ENCODE measurements at places on chromosomes 4 and X.

- no peak for DNase-seq
Observed at GRCh38 chr4:141416219-141416618, 195.5 kb downstream of the ZNF330 start.

DNA sequence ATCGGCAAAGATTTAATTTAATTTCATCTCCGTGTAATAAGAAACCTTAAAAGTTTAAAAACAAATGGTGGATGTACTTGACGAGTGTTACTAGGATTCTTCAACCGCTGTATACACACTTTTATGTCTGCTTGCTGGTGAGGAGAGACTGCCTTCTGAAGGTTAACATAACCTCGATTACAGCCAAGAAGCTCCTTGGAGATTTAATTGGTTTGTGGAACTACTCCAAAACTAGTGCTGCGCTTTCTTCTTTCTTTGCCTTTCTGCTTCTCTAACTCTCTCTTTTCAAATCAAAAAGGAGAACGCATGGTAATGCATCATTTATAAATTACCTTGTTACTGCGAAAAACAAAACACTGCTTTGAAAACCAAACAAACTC, 109.0 kb downstream of the ANTXR2 start:
- no peak for DNase-seq

DNA sequence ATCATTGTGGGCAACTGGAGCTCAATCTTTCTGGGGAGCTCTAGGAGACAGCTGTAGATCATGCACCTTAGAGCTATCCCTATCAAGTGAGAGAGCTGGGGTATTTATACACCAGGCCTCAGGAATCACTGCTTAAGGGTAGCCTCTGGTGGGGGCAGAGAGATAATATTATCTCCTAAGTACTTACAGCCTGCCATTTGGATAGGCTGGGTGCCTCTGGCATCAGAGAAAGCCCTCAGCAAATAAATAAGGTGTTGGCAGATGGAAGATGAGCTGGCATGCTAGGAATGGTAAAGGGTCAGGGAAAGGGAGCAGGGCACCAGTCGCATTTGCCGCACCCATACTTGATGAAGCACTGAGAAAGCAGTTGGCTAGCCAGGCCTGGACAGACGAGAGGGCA, 75.9 kb downstream of the HCCS start:
- DNase-seq, result no peak

DNA sequence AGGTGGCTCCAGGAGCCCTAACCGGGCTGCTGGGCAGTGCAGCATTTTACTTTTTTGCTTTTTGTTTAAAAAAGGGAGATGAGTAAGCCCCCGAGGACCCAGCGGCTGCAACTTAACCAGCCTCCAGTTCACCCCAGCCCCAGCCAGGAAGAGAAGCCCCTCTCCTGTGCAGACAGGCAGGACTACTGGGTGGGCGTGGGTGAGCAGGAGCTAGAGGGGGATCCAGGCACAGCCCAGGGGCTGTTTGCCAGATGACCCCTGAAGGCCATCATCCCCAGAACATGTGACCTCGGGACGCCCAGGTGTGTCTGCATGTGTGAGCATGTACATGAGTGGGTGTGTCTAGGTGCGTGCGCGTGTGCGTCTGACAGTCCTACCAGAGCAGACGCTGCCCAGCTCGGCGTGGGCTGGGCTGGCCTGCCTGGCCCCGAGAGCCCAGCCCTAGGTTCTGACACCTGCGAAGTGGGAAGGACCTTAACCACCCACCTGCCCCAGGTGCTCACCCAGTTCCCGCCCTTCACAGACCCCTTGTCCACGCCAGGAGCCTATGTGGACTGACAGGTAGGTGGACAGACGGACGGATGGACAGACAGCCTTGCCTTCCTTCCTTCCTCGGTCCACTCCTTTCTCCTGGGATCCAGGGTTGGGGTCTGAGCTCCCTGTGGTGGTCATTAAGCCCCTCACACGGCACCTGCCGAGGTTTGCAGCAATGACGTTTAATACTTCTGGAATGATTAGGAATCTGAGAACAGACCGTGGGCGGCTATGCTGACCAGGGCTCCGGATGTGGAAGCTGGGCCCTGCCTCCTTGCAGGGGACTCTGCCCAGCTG, 7.8 kb upstream of the HAUS3 start:
- no peak for DNase-seq

DNA sequence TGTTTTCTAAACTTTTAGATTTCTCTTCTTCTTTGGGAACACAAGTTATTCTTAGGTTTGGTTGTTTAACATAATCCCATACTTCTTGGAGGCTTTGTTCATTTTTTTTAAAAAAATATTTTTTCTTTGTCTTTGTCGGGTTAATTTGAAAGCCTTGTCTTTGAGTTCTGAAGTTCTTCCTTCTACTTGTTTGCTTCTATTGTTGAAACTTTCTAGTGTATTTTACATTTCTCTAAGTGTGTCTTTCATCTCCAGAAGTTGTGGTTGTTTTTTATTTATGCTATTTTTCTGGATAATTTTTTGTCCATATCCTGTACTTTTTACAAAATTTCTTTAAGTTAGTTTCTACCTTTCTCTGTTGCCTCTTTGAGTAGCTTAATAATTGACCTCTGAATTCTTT, 116.1 kb downstream of the NPNT start:
- DNase-seq, result no peak

DNA sequence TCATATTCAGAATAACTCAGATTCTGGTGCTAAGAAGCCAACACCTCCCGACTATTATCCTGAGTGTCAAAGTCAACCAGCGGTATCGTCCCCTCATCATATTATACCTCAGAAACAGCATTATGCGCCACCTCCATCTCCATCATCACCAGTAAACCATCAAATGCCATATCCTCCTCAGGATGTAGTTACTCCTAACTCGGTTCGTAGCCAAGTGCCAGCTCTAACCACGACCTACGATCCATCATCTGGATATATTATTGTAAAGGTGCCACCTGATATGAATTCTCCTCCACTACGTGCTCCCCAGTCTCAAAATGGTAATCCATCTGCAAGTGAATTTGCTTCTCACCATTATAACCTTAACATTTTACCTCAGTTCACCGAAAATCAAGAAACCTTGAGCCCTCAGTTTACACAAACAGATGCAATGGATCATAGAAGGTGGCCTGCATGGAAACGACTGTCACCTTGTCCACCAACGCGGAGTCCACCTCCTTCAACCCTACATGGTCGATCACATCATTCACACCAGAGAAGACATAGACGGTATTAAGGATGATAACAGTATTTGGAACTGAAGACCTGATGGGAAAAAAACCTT, 1.1 kb downstream of the CBLL2 start:
- DNase-seq, result no peak

DNA sequence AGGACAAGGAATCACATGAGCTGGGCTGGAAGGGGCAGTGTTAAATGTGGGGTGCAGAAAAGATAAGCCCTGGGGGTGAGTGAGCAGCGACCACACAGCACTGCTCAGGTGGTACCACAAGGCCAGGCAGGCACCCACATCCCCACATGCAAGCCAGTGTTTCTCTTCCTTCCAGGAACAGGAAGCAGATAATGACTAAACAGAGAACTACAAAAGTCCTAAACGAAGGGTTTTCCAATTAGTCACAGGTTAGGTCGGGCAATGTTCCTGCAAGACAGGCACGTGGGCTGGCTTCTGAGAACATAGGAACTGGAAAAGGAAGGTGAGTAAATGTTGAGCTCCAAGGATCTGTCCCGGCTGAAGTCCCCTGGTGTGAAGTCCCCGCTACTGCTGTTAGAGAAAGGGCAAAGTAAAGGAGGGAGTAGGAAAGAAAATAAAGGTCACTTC, 19.5 kb downstream of the RELL1 start:
- DNase-seq, result no peak

- no peak for DNase-seq
Observed at GRCh38 chrX:115259238-115259875, 25.5 kb upstream of the LRCH2 start.

DNA sequence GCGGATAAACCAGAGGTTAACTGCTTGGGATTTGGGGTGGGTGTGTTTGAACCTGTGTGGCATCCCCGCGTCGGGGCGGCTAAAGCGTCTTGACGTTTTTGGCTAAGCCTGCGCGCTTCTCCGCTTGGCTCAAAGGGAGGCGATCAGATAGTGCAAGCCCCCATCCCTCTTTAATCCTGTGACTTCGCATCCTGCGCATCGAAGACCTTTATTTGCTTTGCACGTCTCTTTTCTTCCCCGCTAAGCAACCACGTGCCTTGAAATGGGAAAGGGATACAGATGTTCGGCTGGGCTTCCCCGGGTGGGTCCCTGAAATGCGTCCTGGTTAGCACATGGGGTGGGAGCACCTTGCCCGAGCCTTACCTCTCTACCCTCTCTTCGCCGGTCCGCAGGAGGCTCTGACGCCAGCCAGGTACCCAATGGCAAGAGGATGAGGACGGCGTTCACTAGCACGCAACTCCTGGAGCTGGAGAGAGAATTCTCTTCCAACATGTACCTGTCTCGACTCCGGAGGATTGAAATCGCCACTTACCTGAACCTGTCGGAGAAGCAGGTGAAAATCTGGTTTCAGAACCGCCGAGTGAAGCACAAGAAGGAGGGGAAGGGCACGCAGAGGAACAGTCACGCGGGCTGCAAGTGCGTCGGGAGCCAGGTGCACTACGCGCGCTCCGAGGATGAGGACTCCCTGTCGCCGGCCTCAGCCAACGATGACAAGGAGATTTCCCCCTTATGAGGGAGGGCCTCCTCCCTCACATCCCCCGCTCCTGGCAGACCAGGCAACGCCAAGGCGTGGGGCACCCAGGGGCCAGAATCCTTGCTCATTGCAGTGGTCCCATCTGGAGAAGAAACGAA, 1.5 kb downstream of the GSX2 start:
- no peak for DNase-seq

- DNase-seq, result no peak
Observed at GRCh38 chrX:34426334-34426733, 230.8 kb downstream of the TMEM47 start.

DNA sequence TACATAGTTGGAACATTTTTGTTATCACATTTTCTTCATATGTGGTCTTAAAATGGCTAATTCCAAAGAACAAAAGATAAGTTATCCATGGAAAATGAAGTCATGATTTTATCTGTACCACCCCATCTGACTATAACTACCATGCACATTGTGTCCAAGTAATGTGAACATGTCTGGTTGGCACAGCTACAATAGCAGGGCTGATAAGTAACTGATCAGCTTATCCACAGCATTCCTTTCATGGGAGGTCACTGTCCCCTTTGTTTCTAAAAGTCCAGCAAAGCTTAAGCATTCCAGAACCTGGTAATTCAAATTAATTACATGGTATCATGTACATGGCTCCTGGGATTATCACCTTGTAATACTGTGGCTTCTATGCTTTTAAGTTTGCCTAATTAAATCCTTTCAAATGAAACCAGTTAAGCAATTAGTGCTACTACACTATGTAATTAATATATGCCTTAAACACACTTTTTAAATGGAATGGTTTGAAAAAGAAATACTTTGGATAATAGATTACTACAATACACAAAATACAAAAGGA, 21.1 kb upstream of the SORBS2 start:
- DNase-seq, result no peak

DNA sequence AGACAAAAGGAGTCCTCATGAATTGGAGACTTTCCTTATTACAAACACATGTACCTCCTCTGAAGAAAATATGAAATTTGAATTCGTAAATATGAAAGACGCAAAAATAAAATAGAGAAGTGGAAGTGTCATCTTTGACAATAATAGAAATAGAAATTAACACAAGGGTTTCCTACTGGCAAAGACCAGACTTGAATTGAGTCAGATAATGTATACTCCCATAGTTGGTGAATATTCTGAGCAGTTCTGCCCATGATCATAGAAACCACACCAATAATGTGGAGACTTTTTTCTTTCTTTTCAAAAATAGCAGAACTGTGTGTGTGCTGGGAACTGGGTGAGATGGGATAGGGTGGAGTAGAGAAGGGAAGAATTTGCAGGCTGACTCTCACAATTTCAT, 277.7 kb upstream of the TET2 start:
- DNase-seq, result no peak

- DNase-seq, result no peak
Observed at GRCh38 chr4:73187325-73187724, 71.3 kb downstream of the ANKRD17 start.

- no peak for DNase-seq
Observed at GRCh38 chr4:47010347-47010911, 17.0 kb upstream of the GABRA4 start.

- DNase-seq, result no peak
Observed at GRCh38 chr4:107283587-107284559, 247.8 kb upstream of the DKK2 start.

DNA sequence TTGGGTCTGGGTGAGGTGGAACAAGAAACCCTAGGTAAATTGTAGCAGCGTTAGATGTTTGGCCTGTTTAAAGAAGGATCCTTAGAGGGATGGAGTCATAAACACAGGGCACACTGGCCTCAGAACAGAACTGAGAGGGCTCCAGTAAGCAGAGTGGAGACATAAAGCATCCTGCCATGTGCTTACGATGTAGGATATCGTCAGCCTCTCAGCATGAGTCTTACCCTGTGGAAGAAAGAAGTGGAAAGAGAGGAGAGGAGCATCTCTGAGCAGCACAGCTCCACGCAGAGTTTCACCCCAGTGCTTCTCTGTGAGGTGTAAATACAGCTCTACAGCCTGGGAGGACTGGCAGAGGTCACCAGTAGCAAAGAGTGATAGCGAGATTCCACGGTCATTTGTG, 27.8 kb upstream of the SORBS2 start:
- DNase-seq, result no peak

DNA sequence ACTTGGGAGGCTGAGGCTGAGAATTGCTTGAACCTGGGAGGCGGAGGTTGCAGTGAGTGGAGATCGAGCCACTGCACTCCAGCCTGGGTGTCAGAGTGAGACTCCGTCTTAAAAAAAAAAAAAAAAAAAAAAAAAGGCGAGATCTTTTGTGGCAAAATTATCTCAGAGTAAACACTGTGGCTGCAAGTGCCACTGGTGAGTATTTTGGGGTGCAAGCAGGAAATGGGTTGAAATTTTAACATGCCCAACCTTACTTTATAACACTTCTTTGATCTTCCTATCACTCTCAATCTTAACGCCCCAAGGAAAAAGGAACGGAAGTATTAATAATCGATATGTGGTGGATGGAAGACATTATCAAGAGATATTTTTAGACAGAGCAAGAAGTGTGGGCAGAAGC, 32.1 kb downstream of the SLC34A2 start:
- no peak for DNase-seq

- DNase-seq, result no peak
Observed at GRCh38 chr4:90648791-90649190, 521.6 kb downstream of the CCSER1 start.

- DNase-seq, result no peak
Observed at GRCh38 chr4:99648321-99648720, 9.3 kb downstream of the C4orf54 start.

DNA sequence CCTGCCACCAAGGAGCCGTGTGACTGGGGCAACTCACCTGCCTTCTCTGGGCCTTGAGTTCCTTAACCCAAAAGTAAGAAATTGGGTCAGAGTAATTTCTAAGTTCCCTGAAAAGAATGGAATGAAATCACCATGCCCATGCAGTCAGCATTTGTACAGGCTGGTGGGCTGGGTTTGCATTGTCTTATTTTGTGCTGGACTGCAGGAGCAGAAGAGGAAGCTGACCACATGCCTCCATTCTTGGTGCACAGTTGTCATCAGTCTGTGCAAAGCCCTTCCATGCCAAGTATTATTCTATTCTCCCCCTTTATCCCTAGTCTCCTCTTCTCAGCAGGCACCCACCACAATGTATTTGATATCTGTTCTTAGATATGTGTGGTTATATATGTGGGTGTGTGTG, 56.3 kb downstream of the FHDC1 start:
- DNase-seq, result no peak

GRCh38 chr4:686413-687040, 2.4 kb downstream of the SLC49A3 start:
- no peak for DNase-seq

Data from SHP77 (cell line).